ENCODE measurements at places on chromosomes 6 and 20. TPM values are rescaled to one million over a fixed set of nuclear protein-coding genes. Genes with fewer than 3 reads are reported as not detected.

- H3K27me3 ChIP-seq, result no peaks in the 10 kb centered on the region
- H3K27ac ChIP-seq, result no peak overlapping the region
- DNase-seq, result no peak
Measured at GRCh38 chr20:19453862-19454261, 241.4 kb downstream of the SLC24A3 start.

DNA sequence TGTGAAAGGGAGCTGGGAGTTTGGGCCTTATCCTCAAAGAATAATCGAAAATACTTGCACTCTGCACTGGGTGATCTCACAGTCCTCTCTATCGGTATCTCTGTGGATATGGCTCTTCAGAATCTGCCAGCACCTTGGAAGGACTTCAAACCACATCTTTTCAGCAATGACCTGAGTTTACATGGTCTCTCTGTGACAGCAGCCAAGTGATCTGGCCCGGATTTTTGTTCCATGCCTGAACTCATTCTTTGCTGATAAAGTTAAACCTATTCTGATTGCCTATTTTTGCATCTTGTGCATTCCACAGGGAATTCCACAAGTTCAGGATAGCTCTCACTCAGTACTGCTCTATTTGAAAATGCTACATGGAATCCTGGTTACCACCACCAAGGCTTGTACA is 98.9 kb downstream of the HDGFL1 start:
- DNase-seq, result no peak
- H3K27me3 ChIP-seq, result no peaks in the 10 kb centered on the region
- H3K36me3 ChIP-seq, result no peaks in the 10 kb centered on the region

- no peaks in the 10 kb centered on the region for H3K4me1 ChIP-seq
- H3K36me3 ChIP-seq, result no peaks in the 10 kb centered on the region
- H3K27ac ChIP-seq, result no peak overlapping the region
Measured at GRCh38 chr20:24081077-24081476, 92.5 kb upstream of the GGTLC1 start.

DNA sequence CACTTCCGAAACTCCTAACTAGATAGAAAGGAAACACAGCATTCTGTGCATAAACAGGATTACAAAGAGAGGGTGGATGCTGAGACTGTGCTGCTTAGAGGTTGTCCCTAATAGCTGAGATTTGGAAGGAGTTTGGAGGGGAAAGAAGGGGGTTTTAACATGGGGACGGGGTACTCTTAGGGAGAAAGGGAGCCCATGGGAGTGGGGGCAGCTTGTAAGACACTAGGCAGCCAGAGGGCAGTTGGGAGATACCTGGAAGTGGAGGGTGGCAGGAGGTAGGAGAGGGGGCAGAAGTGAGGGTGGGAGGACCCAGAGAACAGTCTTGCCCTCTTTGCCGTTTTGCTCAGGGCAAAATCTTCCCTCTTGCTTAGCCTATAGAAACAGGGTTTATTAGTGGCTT is 16.4 kb downstream of the MANBAL start:
- peaks cover 36% of the 10 kb centered on the region for H3K36me3 ChIP-seq
- H3K27me3 ChIP-seq, result no peaks in the 10 kb centered on the region
- no peaks in the 10 kb centered on the region for H3K4me1 ChIP-seq
- H3K27ac ChIP-seq, result no peak overlapping the region
- DNase-seq, result no peak
- no peak overlapping the region for H3K4me3 ChIP-seq

MUCL3 gene
- total RNA-seq, result not detected
